Activated B cell treated with CpG ODN at 0.5 μM for 24 hours (primary cell): ENCODE measurements at places on chromosomes 2 and 18.

DNA sequence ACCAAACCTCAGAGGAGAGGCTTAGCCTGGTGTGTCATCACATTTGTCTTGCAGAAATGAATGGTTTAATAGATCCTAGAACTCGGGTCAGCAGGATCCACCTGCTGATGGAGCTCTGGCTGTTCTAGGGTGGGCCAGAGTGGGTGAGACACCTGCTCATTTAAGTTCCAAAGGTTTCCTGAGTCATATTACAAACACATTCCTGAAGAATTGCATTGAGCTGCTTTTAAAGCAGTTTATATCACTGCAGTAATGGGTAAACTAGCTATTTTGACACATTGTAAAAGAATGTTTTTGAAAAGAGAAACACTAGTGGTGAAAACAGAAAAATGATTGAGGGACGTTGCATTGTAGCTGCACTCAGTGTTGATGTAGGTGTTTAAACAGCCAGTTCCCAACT lies 175.3 kb upstream of the TCF4 start:
- H3K27me3 ChIP-seq: no peaks in the 10 kb centered on the region
- H3K4me1 ChIP-seq: peaks cover 7% of the 10 kb centered on the region
- H3K36me3 ChIP-seq: no peaks in the 10 kb centered on the region
- H3K4me3 ChIP-seq: no peak overlapping the region
- H3K27ac ChIP-seq: no peak overlapping the region

DNA sequence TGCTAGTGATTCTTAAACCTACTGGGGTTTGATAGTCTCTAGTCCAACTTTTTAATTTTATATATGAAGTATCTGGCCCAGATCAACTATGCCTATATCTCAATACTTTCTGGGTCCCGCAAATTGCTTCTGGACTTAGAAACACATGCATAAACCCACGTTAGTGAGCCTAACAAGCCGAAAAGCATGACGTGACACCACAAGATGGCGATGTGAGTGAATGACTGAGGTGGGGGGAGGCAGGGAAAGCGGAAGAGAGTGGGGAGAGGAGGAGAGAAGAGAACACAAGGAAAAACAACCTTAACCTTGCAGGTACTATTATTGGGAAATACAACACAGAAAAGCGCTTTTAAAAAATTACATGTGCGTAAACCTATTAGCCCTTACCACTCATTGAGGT lies 13.8 kb downstream of the PDIA6 start:
- DNase-seq: no peak
- no peak overlapping the region for H3K4me3 ChIP-seq
- no peak overlapping the region for H3K27ac ChIP-seq
- H3K4me1 ChIP-seq: peaks cover 12% of the 10 kb centered on the region
- H3K36me3 ChIP-seq: peaks cover 78% of the 10 kb centered on the region
- H3K27me3 ChIP-seq: no peaks in the 10 kb centered on the region

DNA sequence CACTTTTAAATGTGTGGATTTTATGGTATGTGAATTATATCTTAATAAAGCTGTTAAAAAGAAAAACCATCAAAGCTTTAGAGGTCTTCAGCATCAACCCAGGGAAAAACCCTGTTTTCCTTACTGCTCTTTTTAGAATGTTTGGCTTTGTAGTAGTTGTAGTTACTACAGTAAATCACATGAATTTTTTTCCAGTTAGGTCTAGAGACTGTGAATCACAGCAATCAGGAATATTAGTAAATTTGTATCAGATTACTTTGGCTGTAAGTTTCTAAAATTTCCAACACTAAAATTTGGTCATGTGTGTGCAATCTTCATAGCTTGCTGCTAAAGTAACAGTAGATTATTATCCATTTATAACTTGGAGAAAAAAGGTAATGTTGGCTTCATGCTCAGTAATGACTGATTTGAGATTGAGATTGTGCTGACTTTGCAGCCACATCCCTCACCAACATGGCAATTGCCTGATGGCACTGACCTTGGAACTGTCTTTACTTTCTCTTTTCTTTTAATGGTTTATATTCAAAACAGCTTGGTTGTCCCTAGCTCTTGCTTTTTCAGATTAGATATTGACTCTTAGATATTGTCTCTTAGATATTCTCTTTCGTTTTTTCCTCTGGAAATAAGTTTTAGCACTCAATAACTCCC lies 41.1 kb downstream of the LCLAT1 start:
- H3K4me3 ChIP-seq: no peak overlapping the region
- H3K36me3 ChIP-seq: peaks cover 8% of the 10 kb centered on the region
- no peak for DNase-seq
- no peak overlapping the region for H3K27ac ChIP-seq

DNA sequence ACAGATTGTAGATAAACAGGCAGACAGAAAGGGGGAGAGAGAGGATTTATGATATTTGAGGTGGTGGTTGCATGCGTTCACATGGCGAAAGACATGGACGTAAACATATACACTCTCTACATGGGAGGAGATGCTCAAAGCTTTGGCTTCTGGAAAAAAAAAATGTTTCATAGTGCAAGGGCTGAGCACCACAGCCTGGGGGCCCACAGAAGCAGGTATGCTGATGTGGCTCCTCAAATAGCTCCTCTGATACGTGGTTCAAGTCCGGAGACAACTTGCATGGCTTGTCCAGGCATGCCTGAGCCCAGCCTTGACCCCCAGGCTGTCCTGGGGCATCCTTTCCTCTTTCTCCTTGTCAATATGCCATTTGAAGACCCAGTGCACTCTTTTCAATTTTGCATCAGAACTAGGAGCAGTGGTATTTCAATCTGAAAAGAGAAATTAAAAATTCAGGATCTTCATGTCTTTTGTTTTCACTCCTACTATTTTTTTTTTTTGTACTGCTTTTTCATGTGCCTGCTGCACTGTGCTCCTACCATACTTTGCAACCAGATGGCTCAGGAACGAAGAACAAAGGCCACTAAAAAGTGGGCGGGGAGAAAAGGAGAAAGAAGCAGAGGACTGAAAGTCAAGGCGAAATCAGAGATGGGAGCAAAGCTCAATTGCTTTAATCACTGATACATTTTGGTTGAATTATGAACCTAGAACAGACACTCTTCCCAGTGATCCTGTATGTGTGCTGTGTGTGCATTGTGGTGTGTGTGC lies 495.7 kb upstream of the TCF4 start:
- no peak for DNase-seq
- no peaks in the 10 kb centered on the region for H3K36me3 ChIP-seq
- no peaks in the 10 kb centered on the region for H3K27me3 ChIP-seq
